Activated CD8-positive, alpha-beta memory T cell treated with anti-CD3 and anti-CD28 coated beads for 48 hours (primary cell): ENCODE measurements at places on chromosomes 7 and 10.

DNA sequence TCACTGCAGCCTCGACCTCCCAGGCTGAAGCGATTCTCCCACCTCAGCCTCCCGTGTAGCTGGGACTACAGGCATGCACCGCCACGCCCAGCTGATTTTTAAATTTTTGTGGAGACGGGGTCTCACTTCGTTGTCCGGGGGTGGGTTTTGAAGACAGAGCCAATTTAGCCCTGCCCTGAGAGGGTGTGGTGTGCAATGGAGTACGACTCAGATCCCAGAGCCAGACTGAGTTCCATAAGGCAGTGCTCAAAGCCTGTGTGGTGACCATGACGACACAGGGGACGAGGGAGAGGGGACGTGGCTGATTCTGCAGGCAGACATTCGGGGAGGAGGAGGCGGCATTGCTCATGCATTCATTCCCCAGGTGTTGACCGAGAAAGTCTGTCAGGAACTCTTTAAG is 72.1 kb downstream of the ZMIZ1 start:
- no peak for DNase-seq

DNA sequence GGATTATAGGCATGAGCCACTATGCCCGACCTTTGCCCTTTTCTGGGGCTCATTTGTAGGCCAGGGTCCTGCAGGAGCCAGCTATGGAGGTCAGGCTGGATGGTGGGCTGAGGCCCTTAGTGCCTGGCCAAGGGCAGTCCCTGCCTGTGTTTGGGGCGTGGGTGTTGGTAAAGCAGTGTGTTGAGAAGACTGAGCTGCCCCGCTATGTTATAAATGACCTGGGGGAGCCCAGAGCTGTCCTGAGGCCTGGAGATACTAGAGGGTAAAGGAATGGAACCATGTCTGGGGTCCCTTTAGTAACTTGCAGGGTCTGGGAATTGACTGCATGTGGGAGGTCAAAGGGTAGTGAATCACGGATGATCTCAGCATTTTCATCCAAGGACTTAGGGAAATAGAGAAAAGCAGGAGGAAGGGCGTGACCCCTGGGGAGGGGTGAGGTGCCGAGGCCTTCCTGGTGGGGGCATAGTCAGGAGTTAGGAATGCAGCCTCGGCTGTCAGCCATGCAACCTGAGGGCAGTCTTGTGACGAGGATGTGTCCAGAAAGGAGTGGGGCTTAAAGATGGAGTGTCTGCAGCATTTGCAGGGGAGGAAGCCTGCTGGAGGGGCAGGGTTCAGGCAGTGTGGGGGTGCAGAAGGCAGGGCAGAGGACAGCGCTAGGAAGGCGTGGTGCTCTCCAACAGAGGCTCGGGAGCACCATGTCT is 31.5 kb downstream of the TMEM248 start:
- DNase-seq: no peak

- no peak for DNase-seq
These were observed 108.9 kb upstream of the PDCD4 start for GRCh38 chr10:110762849-110763211.

GRCh38 chr7:115728518-115728917 is 302.0 kb downstream of the TFEC start:
- DNase-seq: no peak

DNA sequence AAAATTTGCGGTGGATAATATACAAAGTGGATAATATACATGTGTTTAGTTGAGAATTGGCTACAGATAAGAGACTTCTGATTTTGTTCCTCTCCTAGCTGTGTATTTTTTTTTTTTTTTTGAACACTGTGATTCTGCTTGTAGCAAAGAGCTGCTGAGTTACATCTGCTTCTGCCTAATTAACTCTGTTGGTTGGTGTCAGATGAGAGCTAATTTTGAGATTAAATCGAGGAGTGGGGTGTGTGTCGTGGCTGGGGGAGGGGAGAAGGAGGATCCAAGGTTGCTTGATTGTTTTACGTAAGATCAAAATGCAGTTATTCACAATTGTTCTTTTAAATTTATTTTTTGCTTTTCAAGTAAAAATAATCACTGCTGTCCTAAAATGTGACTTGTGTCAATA is 11.3 kb downstream of the KAT6B start:
- no peak for DNase-seq

DNA sequence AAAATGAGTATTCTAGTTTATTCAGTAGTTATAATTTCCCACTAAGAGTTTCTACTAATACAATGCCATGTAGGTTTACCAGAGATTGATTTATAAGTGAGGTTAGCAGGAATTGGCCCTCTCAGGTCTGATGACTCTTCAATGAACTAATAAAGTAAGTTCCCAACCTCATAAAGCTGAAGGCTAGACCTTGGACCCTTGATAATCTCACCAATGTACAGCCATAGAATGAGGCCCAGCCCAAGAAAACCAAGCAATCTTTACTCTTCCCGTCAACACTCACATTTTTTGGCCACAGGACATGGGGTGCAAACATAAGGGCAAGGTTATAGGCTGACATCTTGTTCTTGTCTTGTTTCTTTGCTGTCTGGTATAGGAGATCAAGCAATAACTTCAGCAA is 33.3 kb downstream of the ARHGAP19 start:
- DNase-seq: no peak

- DNase-seq: no peak
These were observed 51.5 kb upstream of the MNX1 start for GRCh38 chr7:157061979-157062378.
